ENCODE measurements at places on chromosomes 16 and 17.

GRCh38 chr17:38982858-38983746 lies 15.9 kb upstream of the FBXO47 start:
- peak; percentile 75 for DNase-seq

GRCh38 chr17:48155889-48156611 lies 48.5 kb downstream of the SNX11 start:
- no peak for DNase-seq

DNA sequence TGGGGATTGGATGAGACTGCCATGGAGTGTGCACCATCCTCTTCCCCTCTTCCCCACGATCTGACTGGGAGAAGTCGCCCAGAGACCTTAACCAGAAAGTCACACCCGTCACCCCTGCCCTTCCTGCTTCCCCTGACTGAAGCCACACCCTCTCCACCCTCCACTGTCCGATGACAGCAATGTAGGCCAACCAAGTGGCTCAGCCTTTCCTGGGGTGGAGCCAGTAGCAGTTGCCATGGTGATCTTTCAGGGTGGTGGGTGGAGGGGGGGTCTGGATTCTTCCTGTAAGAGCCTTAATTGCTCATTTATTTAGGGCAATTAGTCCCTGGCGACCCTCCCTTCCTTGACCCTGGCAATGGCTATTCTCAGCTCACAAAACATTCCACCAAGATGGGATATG lies 37.5 kb upstream of the PHB1 start:
- no peak for DNase-seq

- no peak for DNase-seq
Observed at GRCh38 chr17:20771104-20771503, 191.6 kb downstream of the CDRT15L2 start.

DNA sequence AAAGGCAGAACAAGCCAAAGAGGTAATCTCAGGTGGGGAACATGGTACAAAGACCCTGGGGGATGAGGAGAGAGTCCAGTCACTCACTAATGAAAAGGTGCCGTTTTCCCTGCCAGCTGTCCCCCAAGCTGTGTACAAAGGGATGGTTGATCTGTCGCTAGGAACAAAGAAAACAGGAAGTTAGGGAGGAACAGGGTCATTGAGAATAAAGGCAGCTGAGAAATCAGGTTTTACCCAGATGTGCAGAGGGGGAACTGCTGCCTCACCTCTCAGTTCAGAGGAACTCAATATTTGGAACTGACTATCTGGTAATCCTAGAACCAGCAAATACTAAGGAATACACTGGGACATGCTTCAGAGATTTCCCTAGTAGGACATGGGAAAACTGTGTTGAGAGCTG lies 1.5 kb downstream of the RSKR start:
- no peak for DNase-seq

DNA sequence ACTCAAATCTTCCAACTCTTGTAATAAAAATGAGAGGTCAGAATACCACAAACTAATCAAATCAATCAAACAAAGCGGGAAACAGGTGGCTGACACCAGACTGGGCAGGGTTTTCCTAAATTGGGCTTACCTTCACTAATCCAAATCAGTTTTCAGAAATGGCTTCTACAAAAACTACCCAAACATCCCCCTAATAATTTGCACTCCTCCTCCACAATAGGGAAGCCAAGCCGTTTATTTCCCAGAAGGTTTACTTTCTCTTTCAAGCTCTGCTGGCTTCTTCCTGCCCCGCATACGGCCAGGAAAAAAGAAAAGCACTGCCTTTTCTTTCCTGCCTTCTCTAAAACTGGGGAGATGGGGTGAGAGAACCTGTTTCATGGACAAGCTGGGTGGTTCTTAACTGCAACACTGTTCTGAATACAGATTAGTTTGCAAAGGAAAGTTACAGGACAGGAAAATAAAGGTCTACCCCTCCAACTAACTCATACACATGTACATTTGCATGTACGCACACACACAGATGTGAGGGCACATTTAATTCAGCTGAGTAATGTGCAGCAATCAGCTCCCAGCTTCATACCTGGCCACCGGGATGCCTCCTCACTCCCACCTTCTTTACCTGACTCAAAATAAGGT lies 9.2 kb downstream of the STAT3 start:
- peak; percentile 34 for DNase-seq

DNA sequence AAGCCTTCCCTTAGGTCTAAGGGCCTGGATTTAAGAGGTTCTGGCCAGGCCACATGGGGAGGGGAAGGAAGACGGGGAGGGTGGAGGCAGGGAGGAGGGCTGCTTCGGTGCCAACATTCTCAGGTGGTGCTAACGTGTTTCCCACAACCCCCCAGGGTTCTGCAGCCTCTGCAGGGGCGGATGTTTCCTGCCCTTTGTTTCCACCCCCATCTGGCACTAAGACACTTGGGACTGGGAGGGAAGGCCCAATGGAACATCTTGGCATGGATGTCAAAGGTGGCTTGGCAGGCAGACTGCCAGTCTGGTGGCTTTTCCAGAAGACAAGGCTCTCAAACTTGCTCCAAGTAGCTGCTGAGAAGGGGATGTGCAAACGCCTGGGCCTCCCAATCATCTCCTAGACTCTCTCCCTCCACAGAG lies 12.7 kb downstream of the HIC1 start:
- DNase-seq: peak; percentile 56

DNA sequence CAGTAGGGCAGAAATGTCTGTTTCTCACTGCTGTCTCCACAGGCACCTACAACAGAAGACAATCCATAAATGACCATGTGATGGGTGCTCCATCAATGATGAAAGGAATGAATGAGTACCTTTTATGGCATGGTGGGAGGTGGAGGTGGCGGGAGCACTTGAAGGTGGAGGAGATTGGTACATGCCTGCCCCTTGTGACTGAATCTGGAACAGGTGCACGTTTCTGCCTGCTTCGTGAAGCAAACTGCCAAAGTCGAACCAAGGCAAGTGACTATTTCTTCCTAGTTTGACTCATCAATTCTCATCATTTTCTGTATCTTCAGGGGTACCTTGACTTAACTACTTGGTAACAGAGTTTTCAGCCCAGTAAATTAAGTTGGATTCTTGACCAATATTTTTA lies 25.4 kb downstream of the CDRT15 start:
- DNase-seq: no peak

GRCh38 chr17:58722274-58722673 lies 29.9 kb downstream of the RAD51C start:
- no peak for DNase-seq

GRCh38 chr17:7018331-7018964 lies 4.4 kb upstream of the BCL6B start:
- DNase-seq: no peak

DNA sequence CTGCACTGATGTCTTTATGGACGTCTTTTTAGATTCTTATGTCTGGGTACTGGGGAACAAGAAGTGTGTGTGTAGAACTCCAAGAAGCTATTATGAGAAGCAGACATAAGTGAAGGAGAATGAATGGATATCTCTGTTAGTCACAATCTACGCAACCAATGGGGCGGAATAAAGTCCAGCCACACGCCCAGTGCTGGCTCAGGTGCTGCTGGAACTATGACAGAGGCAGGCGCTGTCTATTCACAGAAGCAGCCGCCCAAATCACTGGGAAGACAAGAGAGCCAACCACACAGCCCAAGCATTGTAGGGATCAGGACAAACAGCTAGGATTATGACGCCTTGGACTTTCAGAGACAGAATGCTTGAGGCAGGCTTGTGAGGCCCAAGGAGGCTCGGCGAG lies 43.9 kb upstream of the ICAM2 start:
- no peak for DNase-seq

GRCh38 chr17:57135026-57135788 lies 50.2 kb downstream of the AKAP1 start:
- no peak for DNase-seq

DNA sequence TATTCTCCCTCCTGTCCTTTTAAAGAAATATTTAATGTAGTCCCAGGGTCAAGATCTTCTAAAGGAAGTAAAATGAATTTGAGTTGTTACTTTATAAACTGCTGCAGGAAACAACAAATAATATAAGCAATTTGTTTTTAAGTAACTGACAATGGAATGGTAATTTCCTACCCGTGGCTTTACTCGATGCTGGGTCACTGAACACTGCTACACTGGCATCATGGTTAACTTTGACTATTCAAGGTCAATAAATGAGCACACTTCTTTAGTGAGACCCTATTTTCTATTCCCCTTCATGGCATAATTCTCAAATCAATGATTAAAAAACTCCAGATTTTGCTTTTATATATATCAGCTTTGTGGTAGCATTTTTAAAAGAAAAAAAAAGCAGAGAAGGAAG lies 22.1 kb upstream of the ERCC4 start:
- DNase-seq: no peak

DNA sequence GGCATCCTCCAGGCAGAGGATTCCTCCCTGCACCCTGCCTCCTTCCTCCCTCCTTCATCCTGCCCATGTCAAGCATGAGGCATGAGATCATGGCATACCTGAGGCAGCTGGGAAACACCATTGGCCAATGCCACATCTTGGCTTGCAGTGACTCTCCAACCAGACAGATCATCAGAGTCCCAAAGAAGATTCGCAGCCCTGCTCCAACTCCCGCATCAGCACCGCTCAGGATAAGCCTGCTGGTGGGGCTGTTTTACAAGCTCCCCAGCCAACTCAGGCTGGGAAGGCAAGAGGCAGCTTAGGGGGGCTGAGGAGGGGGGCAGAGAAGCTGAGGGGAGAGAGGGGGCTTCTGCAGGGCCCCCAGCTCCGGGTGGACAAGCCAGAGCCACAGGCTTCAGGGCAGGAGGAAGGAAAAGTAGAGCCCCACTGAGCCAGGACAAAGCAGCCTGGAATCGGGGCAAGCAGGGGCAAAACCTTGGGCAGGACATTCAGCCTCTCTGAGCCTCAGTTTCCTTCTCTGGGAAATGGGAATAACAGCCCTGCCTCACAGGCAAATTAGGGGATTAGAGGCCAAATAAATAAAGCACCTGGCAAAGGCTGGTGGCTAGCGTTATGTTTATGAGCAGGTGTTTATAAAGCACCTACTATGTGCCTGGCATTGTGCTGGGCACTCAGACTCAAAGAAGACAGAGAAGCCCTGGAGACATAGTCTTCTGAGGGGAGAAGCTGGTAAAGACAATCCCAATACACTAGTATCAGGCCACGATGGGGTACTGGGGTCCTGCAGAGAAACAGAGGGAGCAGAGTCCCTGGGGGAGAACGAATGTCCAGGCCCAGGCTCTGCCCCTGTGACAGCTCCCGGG lies 88.1 kb downstream of the GOSR1 start:
- DNase-seq: no peak

DNA sequence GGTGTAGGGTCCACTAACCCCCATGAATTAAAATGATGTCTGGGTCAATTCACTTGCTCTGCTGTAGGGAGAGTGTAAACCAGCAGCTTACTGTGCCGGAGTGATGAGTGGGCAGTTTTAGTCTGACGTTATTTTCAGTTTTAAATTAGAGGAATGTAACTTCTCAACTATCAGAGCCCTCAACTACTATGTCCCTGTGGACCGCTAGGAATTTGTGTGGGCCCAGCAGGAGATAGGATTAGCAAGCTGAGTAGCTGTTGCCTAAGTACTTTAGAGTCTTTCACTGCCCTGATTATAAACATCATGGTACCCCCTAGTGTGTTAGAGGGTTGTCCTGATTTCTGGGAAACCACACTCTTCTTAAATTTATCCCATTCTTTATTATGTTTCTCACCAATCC lies 11.4 kb downstream of the MARVELD3 start:
- DNase-seq: peak; percentile 86

DNA sequence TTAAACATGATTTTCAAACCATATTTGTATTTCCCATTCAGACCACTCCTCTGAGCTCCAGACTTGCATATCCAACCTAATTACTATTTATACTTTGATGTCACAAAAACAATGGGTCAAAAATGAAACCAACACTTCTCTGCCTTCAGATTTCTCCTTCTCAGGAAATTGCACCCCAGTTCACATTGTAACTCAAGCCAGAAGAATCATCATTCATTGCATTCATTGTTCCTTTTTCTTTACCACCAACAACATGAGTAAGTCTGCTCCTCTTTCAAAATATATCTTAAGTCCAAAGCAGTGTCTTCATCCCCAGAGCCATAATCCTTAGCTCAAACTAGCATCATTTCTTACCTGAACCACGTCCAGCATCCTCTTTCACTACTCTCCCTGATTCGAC lies 2.6 kb upstream of the AKAP1 start:
- no peak for DNase-seq

DNA sequence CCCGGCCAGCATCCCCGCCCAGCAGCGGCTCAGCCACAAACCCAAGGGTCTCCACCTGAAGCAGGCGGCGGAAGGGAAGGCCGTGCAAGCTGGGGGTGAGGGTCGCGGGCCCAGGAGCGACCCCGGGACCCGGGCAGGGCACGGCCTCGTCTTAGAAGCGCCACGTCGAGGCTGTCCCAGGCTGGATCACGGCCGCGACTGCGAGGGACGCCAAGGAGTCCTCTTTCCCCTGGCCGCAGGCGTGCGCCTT lies 538 bp upstream of the CCNF start:
- DNase-seq: no peak

- DNase-seq: no peak
Observed at GRCh38 chr17:15947976-15948752, 3.2 kb downstream of the ADORA2B start.

- DNase-seq: peak; percentile 81
Observed at GRCh38 chr17:68398691-68399637, 58.3 kb downstream of the WIPI1 start.

GRCh38 chr16:77536809-77537208 lies 102.0 kb upstream of the ADAMTS18 start:
- DNase-seq: no peak

GRCh38 chr17:47663912-47664623 lies 14.3 kb downstream of the KPNB1 start:
- DNase-seq: peak; percentile 54

GRCh38 chr16:61891460-61891859 lies 144.8 kb downstream of the CDH8 start:
- DNase-seq: no peak

DNA sequence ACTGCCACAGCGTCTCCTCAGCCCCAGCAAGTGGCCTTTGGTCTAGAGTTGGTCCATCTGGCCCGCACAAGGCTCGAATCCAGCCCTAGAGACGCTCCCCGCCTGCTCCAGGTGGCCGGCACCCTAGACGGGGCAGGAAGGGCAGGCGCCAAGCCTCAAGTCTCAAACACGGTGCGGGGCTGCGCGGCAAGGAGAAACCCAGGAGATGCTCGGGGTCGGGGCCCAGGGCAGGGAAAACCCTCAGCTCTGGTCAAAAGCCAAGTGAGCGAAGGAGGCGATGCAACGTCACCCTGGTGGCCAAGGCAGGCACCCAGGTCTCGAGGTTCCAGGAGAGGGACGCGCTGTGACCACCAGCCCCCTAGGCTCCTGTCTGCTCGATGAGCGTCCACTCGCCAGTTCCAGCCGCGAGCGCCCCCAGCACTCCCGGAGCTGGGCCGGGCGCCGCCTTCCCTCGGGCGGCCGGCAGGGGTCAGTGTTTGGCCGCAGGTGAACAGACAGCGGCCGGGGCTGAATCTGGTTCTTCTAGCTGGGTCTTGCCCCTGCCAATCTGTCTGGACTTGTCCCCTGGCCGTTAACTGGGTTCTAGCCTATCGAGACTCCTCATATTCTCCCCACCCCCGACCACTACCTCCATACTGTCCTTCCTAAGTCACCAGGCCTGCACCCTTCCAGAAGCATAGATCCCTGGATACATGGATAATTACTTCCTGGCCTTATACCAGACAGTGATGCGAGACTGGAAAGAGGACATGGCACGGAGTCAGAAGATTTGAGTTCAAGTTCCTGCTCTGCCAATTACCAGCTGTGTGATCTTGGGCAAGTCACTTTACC lies 44.0 kb downstream of the PRAC1 start:
- DNase-seq: peak; percentile 19
